ENCODE measurements at places on chromosomes 2 and 18. TPM values are rescaled to one million over a fixed set of nuclear protein-coding genes. Genes with fewer than 3 reads are reported as not detected.

DNA sequence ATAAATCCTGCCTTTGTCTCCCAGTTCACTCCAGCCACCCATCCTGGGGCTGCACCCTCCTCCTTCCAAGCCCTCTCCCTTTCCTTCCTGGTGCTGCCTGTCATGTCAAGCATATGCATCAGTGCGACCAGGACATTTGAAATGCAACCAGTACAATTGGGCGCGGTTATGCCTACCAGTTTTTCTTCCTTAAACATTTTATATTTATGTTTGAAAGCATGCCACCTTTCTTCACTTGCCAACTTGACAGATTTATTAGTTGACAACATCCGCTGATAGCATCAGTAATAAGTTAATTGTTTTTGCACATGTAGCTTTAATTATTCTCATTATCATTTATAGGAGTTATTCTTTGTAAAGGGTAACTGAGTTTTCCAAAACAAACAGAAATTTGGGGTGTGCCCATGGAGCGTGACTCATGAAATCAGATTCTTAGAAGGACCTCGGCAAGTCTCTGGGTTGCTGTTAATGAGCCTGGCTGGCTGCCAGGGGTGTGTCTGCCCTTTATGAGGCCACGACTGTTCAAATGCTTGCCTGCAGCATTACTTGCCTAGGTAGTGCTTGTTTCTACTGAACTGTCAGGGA is 32.8 kb upstream of the IL1B start:
- peak; percentile 95 for DNase-seq

- DNase-seq: no peak
Measured at GRCh38 chr2:136154384-136154783, 36.4 kb upstream of the CXCR4 start.

Gene CFAP65
- polyA plus RNA-seq: 3.4 TPM

Gene CAPN14
- 0.13 TPM for polyA plus RNA-seq

Gene RTP5
- polyA plus RNA-seq: 0.07 TPM
